ENCODE measurements at places on chromosomes 7 and 10. TPM values are rescaled to one million over a fixed set of nuclear protein-coding genes. Genes with fewer than 3 reads are reported as not detected.

CDHR1 gene
- 1.1 TPM for total RNA-seq

OR2A7 gene
- total RNA-seq = 12.3 TPM

ZPBP gene
- 0.22 TPM for total RNA-seq

GRCh38 chr10:119313644-119314043 is 106.3 kb downstream of the GRK5 start:
- DNase-seq = no peak
- H3K36me3 ChIP-seq = no peaks in the 10 kb centered on the region
- H3K4me3 ChIP-seq = no peak overlapping the region
- H3K27ac ChIP-seq = no peak overlapping the region
- H3K27me3 ChIP-seq = no peaks in the 10 kb centered on the region

- H3K4me3 ChIP-seq = no peak overlapping the region
- H3K36me3 ChIP-seq = no peaks in the 10 kb centered on the region
- H3K27ac ChIP-seq = no peak overlapping the region
- no peaks in the 10 kb centered on the region for H3K27me3 ChIP-seq
These were observed 237.7 kb downstream of the USP6NL start for GRCh38 chr10:11373717-11374171.

DNA sequence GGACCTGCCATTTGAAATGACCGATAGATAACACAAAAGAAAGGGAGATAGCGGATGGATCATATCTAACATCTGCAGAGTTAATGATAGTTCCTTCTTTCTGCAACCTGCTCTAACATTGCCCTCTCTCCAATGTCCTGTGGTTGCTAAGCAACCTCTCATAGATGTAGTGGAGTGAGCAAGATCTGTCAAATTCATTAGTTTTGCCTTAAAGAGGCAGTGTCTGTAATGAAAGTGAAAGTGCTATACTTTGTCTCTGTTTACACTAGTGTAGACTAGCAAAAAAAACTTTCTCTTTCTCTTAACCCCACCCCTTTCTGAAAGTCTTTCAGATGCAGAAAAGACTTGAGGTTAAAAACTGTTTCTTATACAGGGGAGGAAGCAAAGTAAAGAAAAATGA is 1196.9 kb downstream of the SORCS3 start:
- DNase-seq = no peak
- no peak overlapping the region for H3K27ac ChIP-seq
- H3K36me3 ChIP-seq = no peaks in the 10 kb centered on the region
- peak overlapping the region; percentile 46 for H3K4me3 ChIP-seq
- H3K4me1 ChIP-seq = no peaks in the 10 kb centered on the region

GRCh38 chr10:17122726-17123661 is 6.6 kb downstream of the CUBN start:
- H3K36me3 ChIP-seq = peaks cover 17% of the 10 kb centered on the region
- DNase-seq = no peak
- H3K4me1 ChIP-seq = peaks cover 1% of the 10 kb centered on the region
- H3K27ac ChIP-seq = no peak overlapping the region
- no peaks in the 10 kb centered on the region for H3K27me3 ChIP-seq

GRCh38 chr7:47428052-47428767 is 153.7 kb downstream of the TNS3 start:
- peaks cover 2% of the 10 kb centered on the region for H3K36me3 ChIP-seq
- H3K27me3 ChIP-seq = no peaks in the 10 kb centered on the region
- peaks cover 15% of the 10 kb centered on the region for H3K4me1 ChIP-seq
- no peak overlapping the region for H3K4me3 ChIP-seq
- no peak overlapping the region for H3K27ac ChIP-seq

DNA sequence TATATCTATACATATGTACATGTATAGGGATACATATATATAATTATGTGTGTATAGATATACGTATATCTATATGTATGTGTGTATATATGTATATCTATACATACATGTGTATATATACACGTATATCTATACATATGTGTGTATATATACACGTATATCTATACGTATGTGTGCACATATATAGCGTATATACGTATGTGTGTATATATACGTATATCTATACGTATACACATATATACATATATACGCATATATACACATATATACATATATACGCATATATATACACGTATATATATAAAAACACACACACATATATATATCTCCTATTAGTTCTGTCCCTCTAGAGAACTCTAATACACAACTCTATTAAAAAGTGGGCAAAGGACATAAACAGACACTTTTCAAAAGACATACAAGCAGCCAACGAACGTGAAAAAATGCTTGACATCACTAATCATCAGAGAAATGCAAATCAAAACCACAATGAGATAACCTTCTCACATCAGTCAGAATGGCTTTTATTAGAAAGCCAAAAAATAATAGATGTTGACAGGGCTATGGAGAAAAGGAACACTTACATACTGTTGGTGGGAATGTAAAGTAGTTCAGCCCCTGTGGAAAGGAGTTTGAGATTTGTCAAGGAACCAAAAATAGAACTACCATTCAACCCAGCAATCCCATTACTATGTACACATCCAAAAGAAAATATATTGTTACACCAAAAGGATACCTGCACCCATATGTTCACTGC is 22.0 kb upstream of the TMEM120A start:
- no peak for DNase-seq
- no peak overlapping the region for H3K4me3 ChIP-seq
- H3K27ac ChIP-seq = no peak overlapping the region
- no peaks in the 10 kb centered on the region for H3K4me1 ChIP-seq
- H3K27me3 ChIP-seq = no peaks in the 10 kb centered on the region

DNA sequence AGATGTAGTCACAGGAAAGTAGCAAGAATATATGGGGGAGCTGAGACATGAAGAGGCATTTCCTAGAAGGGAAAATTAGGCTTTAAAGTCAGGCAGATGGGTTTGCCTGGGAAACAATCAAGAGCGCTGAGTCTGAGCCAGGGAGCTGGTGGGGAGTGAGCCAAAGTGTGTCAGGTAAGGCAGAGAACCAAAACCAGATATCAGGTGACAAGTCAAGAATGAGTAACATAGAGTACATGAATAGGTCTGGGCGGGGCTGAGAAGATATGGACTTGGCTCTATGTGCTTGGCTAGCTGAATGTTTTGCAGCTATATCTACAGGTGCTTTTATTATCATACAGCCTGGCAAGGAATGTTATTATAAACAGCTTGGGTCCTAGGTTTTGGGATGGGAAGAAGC is 49.3 kb downstream of the GPR141 start:
- H3K27ac ChIP-seq = no peak overlapping the region
- no peaks in the 10 kb centered on the region for H3K27me3 ChIP-seq
- H3K4me1 ChIP-seq = no peaks in the 10 kb centered on the region

GRCh38 chr10:131857156-131858117 is 43.4 kb upstream of the PPP2R2D start:
- H3K4me1 ChIP-seq = no peaks in the 10 kb centered on the region
- no peaks in the 10 kb centered on the region for H3K36me3 ChIP-seq
- no peak overlapping the region for H3K27ac ChIP-seq
- no peak overlapping the region for H3K4me3 ChIP-seq

DNA sequence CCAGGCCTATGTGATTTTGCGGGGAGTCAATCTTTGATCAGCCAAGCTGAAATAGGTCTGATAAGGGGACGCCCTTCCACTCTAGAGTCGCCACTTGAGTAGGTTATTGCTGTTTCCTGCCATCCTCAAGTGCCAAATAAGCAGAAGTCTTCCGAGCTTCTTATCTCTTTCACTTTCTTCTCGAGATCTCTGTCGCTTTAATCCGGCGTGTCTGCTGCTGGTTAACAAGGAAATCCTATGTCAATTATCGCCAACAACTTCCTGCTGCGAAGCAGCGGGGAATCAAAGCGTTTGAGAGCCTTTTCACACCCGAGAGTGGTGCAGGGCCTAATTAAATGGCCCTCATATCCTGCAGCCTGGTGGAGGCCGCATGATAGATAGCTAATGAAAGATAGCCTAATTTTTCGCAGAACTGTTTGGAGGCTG is 215.9 kb downstream of the RAB11FIP2 start:
- no peak for DNase-seq
- H3K27ac ChIP-seq = no peak overlapping the region
- H3K4me3 ChIP-seq = no peak overlapping the region
- H3K4me1 ChIP-seq = no peaks in the 10 kb centered on the region
- no peaks in the 10 kb centered on the region for H3K36me3 ChIP-seq

DNA sequence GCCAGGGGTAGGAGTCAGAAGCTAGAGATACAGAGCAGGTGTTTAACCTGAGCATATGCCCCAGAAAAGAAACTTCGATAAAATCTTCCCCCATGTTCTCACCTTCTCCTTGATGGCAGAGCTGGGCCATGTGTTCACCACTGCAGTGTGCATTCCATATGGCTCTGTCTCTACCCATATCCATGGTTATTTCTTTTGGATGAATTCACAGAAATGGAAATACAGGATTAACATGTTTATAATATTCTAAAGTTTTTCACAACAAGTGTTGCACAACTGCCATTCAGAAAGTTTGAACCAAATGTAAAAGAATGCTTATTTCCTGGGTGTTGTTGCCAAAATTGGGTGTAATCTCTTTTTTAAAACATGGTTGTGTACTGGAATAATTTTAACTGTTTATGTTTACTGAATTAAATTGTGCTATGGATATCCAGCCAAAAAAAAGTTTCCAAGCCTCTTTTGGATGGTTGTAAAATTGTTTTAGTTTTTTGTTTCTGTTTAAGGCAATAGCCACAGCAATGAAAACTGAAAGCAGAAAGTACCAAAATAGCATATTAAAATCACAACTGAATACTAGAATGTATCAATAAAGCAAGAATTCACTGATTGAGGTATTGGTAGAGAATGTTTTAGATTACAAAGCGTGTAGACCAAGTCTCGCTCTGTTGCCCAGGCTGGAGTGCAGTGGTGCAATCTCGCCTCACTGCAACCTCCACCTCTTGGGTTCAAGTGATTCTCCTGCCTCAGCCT is 19.9 kb upstream of the CCNY start:
- H3K27ac ChIP-seq = no peak overlapping the region
- peaks cover 2% of the 10 kb centered on the region for H3K36me3 ChIP-seq
- DNase-seq = no peak

GRCh38 chr7:158275711-158276413 is 311.8 kb downstream of the PTPRN2 start:
- H3K4me3 ChIP-seq = no peak overlapping the region
- H3K4me1 ChIP-seq = no peaks in the 10 kb centered on the region
- no peaks in the 10 kb centered on the region for H3K36me3 ChIP-seq
- no peak for DNase-seq
- no peaks in the 10 kb centered on the region for H3K27me3 ChIP-seq

DNA sequence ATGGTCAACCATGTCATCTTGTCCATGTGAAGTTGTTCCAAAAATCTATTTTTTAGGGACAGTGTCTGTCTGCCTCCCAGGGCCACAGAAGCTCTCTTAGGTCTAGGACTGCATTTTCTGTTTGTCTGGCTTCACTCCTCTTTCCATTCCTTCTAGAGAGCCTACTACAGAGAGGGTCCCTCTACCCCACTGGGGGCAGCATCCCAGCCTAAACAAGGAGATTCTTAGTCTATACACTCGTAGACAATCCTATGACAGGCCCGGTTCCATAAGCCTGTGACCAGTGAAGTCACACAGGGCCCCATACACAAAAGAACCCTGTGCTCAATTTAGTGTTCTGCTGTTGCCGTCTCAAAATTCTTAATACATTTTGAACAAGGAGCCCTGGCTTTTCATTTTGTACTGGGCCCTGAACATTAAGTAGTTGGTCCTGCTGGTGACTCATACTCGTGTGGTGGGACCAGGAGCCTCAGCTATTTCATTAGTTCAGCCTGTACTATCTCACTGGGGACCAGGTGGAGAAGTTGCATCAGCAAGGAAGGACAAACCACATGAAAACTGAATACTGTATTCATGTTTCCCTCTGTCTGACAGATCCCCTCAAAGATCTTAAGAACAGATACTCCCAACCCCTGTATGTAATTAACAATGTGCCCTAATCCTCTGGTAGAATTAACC is 23.5 kb upstream of the FAM180A start:
- H3K4me3 ChIP-seq = no peak overlapping the region
- no peaks in the 10 kb centered on the region for H3K36me3 ChIP-seq
- no peak for DNase-seq
- no peak overlapping the region for H3K27ac ChIP-seq

GRCh38 chr10:79331709-79332108 is 15.6 kb upstream of the PPIF start:
- H3K4me1 ChIP-seq = no peaks in the 10 kb centered on the region
- no peaks in the 10 kb centered on the region for H3K27me3 ChIP-seq
- H3K27ac ChIP-seq = no peak overlapping the region
- H3K36me3 ChIP-seq = no peaks in the 10 kb centered on the region
- no peak overlapping the region for H3K4me3 ChIP-seq
- DNase-seq = no peak

DNA sequence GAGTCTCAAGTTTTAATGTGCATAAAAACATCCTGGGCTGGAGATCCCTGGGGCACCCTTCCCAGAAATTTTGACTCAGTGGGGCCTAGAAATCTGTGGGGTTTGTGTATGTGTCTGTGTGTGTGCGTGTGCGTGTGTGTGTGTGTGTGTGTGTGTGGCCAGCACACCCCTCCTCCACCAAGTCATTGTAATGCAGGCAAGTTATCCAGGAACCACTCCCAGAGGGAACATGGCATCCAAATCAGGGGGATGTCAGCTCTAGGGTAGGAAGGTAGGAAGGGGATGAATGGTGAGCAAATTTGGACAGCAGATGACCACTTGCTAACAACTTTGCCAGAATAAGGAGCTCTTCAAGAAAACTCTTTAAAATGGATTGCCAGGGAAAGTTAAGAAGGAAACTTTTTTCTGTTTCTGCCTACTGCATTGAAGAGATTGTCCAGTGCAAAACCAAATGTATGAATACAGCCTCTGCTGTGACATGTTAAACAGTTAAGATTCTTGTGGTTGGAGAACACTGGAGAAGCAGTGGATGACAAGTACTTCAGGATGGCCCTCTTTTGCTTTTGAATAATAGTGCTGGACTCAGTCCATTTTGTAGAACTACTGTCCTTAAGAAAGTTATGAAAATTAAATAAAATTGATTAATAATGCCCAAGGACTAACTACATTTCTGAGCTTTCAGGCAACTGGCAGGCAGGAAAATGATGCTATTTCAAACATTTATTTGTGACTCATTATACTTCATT is 12.3 kb downstream of the STAMBPL1 start:
- DNase-seq = no peak
- no peaks in the 10 kb centered on the region for H3K4me1 ChIP-seq
- H3K4me3 ChIP-seq = no peak overlapping the region
- H3K36me3 ChIP-seq = no peaks in the 10 kb centered on the region
- no peaks in the 10 kb centered on the region for H3K27me3 ChIP-seq

GRCh38 chr10:116466715-116467422 is 39.2 kb downstream of the PNLIPRP3 start:
- no peak overlapping the region for H3K4me3 ChIP-seq
- H3K36me3 ChIP-seq = no peaks in the 10 kb centered on the region
- H3K27me3 ChIP-seq = no peaks in the 10 kb centered on the region
- H3K4me1 ChIP-seq = no peaks in the 10 kb centered on the region

GRCh38 chr10:11824825-11825224 is 1.7 kb downstream of the PROSER2 start:
- DNase-seq = no peak
- H3K27me3 ChIP-seq = no peaks in the 10 kb centered on the region
- no peaks in the 10 kb centered on the region for H3K4me1 ChIP-seq
- peak overlapping the region; percentile 58 for H3K4me3 ChIP-seq
- no peak overlapping the region for H3K27ac ChIP-seq

- no peaks in the 10 kb centered on the region for H3K36me3 ChIP-seq
- DNase-seq = no peak
- H3K4me1 ChIP-seq = no peaks in the 10 kb centered on the region
- no peak overlapping the region for H3K27ac ChIP-seq
- no peak overlapping the region for H3K4me3 ChIP-seq
- H3K27me3 ChIP-seq = no peaks in the 10 kb centered on the region
These were observed 224.3 kb upstream of the IGFBP3 start for GRCh38 chr7:46145412-46145811.

Data from kidney (tissue), 22 donors.